ENCODE measurements at places on chromosomes 5 and 9.

DNA sequence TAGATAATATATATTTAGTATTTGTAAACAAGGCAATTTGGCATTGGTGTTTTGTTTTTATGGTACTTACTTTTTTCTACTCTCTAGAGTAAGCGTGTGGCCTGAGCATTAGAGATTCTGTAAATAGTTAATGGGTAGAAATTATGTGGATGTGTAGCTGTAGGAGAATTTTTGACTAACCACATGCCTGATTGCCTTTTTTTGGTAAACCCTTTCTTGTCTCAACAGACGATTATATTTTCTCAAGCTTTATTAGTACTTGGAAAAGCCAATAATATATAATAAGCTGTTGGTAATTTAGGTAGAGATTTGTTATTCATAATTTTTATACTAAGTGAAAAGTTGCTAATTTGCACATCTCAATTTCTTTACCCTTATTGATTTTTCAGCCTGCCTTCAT is 76.8 kb downstream of the FCHO2 start:
- DNase-seq: no peak

DNA sequence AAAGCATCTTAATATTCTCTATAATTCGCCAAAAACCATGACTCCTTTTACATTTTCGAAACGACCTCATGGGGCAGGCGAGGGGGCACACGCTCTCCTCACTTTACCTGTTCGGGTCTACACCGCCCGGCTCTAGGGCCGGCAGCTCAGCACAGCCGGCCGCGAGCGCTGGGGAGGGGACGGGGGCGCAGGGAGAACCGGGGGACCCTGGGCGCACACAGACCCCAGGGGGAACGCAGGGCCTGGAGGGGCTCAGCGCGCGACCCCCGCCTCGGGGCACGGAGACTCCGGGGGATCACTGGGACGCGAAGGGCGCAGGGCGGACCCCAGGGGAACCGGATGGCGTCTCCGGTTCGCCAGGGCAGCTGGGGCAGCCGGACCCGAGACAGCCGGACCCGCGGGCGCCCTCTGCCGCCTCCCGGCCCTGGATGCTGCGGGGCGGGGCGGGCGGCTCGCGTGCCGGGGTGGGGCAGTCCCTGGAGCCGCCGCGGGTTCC is at the start of gene AHRR:
TSS of gene AHRR (plus strand) at position 485 of the 496 bp plus-strand sequence. CDS start 22,189 bp downstream, outside the sequence.
- peak; percentile 20 for DNase-seq

GRCh38 chr5:145637396-145637795 is 197.7 kb downstream of the PRELID2 start:
- no peak for DNase-seq

DNA sequence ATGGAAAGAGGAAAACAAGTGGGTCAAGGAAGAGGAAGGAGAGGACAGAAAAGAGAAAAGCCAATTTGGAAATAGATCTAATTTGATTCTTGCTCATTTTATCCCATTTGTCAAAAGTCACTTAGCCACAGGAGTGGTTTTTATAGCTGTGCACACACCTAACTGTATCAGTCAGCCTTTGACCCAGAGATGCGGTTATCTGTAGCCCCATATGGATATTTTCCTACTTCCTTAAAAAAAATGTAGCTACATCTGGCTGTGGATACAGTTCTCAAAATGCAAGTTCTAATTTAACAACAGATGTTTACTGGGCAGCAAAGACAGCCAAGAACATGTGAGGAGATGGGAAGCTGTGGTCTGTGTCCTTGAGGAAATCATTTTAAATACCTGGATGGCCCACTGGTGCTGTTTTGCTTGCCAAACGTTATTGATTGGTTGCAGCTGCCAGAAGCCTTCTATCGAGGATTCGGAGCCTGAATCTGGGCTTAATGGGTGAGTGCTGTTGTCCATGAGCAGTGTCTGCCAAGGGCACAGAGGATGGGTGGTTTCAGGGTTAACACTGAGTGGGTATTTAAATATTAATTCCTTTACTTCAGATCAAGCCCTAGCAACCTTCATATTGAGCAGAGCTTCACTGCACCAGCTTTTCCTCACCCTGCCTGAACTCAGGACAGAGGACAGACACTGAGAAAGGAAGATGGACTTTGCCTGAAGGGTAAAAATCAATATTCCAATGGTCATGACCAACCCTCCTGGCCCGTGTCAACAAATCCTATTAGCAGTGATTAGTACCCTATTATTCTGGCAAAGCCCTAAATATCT is 92.2 kb downstream of the APBA1 start:
- no peak for DNase-seq

GRCh38 chr9:135399000-135399649 is 80.5 kb upstream of the PPP1R26 start:
- no peak for DNase-seq

DNA sequence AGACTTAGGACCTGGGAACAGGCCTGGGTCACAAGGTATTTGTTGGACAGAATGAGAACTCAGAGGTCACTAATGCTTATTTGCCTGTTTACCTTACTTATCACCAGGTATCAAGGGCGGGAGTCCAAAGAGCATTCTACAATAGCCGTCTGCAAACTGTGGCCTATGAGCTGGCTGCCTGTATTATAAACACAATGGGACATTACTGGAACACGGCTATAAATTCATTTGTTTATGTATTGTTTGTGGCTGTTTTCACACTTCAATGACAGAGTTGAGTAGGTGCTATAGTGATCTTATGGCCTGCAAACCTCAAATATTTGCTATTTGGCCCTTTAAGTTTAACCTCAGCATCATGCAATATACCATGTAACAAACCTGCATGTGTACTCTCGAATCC is 76.6 kb upstream of the ASTN2 start:
- DNase-seq: no peak

- DNase-seq: peak; percentile 60
These were observed 12.2 kb downstream of the CXXC5 start for GRCh38 chr5:139660105-139660922.

GRCh38 chr5:86786955-86787354 is 169.2 kb downstream of the COX7C start:
- peak; percentile 17 for DNase-seq

DNA sequence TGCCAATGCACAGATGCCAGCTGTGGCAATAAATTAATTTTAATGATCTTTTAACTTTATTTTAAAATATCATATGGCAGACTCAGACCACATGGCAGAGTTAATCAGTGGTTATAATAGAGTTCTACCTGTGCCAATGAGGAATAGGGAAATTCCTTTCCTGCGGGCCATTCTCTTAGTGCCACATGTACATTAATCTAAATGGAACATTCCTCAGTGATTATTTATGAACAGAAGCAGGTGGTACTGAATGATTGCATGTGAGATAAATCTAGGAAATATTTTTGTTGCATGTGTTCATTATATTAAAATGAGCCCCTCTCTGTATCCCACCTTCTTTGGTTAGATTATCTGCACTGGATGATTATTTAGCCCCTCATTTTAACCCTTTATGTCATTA is 102.3 kb downstream of the CCDC192 start:
- no peak for DNase-seq

GRCh38 chr5:55708732-55709131 is 3.4 kb downstream of the SLC38A9 start:
- no peak for DNase-seq

GRCh38 chr5:146109379-146109778 is 4.0 kb upstream of the PLAC8L1 start:
- DNase-seq: no peak

GRCh38 chr5:150746-151145 is 40.5 kb upstream of the LRRC14B start:
- peak; percentile 69 for DNase-seq

DNA sequence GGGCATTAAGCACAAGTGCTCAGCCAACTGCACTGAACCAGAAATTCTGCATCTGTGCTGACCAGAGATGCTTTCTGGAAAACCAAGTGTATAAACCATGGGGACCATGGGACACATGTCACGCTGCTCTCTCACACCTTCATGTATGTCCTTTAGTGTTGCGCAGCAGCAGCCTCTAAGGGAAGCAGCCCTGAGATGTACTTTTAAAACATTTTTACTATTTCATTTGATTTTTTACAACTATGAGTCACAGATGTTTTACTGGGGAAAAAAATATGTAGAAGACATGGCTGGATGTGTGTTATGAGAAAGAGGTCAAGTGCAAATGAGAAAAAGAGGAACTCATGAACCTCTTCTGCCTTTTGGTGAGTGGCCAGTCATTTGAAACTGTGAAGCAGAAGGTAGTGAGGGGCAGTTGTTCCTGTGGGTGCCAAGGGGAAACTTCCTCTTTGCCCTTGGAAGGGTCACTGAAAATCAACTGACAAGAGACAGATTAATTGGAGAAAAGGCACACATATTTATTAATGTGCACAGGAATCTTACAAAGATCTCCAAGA is 31.4 kb upstream of the SYK start:
- DNase-seq: no peak

- DNase-seq: no peak
These were observed 446.7 kb upstream of the GRAMD2B start for GRCh38 chr5:125976421-125977000.

- DNase-seq: no peak
These were observed 49.4 kb downstream of the PLK2 start for GRCh38 chr5:58410441-58410840.

DNA sequence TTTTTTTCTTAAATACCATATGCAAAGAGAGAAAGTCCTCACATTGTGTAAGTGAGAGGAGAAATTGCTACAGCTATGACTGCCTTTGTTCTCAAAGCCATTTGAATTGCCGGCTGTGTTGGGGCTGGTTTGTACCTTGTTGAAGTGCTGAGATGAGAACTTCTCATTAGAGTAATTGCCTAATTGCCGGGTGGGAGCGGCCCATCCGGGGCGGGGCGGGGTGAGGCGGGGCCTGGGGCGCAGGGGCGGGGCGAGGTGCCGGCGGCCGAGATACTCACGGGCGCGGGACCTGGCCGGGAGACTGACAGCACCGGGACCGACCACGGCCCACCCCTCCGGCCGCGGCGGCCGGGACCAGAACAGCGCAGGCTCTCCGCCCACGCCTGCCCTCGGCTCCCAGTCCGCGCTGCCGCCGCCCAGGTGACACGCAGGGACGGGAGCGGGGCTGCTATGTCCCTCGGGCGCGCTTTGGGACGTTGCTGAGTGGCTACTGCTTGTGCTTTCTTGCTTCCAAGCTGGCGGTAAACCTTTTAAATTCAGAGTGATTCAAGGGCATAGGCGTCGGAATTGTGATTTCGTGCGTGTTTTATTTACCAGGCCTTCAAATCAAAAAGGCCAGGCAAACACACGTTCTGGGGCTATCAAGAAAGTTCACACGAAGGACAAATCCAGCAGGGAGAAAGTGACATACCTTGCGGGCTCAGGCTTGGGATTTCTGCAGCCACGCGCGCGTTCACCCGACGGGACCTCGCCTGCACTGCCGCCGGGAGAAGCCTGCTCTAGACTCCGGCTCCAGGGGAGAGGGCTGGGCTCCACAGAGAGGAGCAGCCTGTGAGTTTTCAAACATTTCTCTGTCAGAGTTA is 269.1 kb downstream of the FANCC start:
- no peak for DNase-seq

DNA sequence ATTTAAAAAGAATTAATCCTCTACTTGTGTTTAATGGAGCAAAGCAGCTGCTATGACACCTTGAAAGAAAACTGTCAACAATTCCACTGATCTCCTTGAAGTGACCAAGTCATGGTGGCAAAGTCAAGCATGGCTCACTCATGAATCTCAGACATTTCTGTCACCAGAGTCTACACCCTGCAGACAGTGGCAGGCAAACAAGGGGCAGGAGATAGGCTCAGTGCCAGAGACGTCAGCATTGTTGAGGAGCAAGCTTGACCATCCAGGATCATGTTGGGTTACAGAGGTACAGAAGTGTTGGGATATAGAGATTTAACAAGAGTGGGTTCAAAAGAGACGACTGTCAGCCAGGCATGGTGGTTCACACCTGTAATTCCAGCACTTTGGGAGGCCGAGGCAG is 16.1 kb upstream of the VPS13A start:
- DNase-seq: no peak

DNA sequence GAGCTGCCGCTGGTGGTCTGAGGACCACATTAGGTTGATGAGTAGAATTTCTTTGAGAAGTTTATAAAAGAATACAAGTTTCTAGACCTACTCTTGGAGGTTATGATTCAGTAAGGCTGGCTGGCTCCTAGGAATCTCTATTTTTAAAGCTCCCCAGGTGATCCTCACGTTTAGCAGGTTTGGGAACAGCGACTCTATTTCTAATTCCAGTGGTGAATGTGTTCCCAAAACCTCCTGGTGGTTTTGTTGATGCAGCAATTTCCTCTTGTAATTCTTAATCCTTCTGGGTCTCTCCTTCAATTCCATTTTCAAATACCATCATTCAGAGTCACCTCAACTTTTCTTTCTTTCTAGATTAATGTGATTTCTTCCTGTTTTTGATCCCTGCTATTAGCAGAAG is 215.9 kb upstream of the RFX3 start:
- DNase-seq: no peak

GRCh38 chr9:127930231-127931091 is at the start of gene PIP5KL1:
Gene PIP5KL1, minus strand, starts transcription at chr9:127930777. Its CDS starts 25 bp downstream, at chr9:127930752.
- peak; percentile 95 for DNase-seq

DNA sequence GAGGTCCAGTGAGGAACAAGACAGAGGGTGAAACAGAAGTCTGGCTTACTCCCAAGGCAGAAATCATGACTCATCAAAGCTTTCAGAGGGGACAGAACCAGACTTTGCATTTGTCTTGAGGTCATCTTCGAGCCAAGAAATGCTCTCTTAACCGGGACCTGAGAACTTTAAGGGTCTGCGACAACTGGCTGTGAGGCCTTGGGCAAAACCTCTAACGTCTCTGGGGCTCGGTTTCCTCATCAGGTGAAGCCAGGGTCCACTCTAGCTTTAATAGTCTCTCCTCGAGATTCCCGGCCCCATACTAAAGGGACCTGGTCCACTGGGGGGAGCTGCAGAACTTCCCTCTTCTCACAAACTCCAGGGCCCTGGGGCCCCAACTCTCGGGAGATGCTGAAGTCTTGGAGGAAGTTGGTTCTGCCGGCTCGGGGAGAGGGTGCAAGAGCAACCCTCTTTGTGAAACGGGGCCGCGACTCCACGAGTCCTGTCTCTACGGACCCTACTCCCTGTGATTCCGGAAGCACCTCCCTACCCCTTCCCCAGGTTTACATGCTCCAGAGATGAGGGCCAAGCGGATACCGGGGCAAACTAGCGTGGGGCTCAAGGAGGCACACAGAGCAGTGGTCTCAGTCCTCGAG is 2.6 kb downstream of the GLIS3 start:
- DNase-seq: peak; percentile 58

DNA sequence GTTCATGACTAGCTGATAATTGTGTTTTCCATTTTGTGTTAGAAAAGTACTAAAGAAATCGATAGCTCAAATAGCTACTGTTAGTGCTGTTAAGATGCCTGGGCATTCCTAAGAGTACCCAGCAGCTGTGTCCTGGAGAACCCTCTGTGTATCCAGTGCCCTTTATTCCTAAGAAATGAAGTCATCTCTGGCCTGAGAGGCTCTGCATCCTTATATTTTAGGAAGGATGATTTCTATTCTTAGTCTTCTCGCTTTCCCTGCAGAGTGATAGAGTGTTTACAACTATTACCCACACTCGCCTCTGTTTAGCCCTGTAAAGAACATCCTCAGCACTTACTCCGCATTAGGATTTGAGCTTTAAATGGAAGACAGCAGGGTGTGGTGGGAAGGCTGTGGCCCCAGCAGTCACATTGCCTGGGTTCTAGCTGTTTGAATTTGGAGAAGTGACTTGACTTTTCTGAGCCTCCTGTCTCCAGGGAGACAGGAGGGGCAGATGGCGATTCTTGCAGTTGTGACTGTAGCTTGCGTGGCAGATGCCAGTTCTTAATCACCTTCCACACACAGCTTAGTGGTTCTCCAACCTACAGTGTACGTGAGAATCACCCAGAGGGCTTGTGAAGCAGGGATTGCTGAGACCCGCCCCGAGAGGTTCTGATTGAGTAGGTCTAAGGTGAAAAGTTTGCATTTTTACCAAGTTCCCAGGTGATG is 177.2 kb upstream of the PITX1 start:
- no peak for DNase-seq

GRCh38 chr9:98253565-98253964 is 1.9 kb downstream of the TBC1D2 start:
- DNase-seq: no peak

GRCh38 chr9:35741740-35742139 is 7.3 kb downstream of the GBA2 start:
- no peak for DNase-seq
